SW480 (cell line): ENCODE measurements at places on chromosomes 13 and 19.

- no peak for DNase-seq
Measured at GRCh38 chr19:4224470-4224869, 4.9 kb upstream of the EBI3 start.

DNA sequence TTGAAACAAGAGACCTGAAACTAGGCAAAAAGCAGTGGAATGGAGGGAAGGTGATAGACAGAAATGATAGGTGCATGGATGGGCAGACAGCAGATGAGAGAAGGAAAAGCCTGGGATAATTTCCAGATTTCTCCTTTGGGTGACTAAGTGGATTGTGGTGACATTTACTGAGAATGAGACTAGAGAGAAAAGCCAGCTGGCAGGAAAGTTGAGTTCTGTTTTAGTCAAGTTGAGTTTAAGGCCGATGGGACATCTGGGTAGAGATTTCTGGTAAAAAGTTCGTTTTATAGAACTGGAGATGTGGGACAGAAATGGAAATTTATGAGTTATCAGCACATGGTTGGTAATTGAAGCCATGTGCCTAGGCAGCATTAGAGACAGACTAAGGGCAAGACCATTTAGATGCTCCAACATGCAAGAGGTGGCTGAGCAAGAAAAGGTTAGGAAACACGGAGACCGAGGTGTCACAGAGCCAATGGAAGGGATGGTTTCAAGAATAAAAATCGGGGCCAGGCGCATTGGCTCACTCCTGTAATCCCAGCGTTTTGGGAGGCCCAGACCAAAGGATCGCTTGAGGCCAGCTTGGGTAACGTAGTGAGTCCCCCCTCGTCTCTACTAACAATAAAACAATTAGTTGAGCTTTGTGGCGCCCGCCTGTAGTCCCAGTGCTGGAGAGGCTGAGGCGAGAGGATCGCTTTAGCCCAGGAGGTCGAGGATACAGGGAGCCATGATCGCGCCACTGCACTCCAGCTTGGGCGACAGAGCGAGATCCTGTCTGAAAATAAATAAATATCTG, 9.6 kb upstream of the DGKH start:
- no peak for DNase-seq

DNA sequence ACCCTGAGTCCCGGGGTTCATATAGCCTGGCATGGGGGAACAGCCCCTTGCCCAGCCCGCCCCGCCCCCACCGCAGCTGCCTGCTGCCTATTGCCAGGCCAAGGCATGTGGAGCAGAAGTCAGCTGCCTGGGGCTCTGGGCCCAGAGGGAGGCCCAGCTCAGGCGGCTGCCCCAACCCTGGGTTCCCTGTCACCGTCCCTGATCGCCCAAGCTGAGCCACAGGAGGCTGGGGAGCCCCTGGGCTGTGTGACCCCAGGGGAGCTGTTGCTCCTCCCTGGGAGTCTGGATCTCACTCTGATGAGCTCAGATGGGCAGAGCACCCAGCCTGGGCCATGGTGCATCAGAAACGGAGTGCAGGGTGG, 1.4 kb downstream of the PLIN4 start:
- DNase-seq: no peak

GRCh38 chr13:112150352-112150751, 83.4 kb downstream of the SOX1 start:
- DNase-seq: no peak

GRCh38 chr19:18612051-18612771, 459 bp upstream of the TMEM59L start:
- no peak for DNase-seq

DNA sequence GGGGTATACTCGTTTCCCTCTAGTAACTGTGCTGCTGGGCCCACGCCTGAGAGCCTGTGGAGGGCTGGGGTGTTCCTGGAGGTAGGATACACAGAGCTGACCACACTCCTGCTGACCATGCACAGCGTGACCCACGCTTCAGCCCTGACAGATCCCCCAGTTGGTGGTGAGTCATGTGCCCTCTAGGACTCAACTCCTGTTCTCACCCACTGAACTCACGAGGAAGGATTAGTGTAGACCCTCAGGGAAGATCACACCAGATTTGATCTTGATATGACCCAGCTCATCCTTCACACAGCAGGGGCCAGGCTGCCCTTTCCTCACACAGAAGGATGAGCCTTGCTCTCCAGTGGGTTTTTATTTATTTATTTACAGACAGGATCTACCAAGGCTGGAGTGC, 13.3 kb upstream of the ACP7 start:
- no peak for DNase-seq

- no peak for DNase-seq
Measured at GRCh38 chr13:109427695-109428094, 358.7 kb downstream of the IRS2 start.
